ENCODE measurements at places on chromosomes 5 and 9. TPM values are rescaled to one million over a fixed set of nuclear protein-coding genes. Genes with fewer than 3 reads are reported as not detected.

DNA sequence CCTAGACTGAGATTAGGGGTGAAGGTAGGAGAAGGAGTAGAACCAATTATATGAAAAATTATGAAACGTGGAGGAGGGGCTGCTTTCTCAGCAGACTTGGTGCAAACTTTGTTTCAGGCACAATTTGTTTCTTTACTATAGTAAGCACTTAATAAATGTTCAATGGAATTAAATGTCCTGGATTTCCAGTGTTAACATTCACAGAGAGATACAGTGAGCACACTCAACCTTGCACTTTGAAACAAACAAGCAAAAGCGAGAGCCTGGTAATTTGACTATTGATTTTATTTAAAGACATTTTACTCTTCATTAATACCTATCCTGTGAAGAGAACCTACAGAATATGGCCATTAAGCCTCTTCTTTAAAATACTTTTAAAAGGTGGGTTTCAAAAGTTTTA is 933 bp downstream of the LECT2 start:
- H3K4me3 ChIP-seq, result no peak overlapping the region
- no peaks in the 10 kb centered on the region for H3K36me3 ChIP-seq
- H3K4me1 ChIP-seq, result no peaks in the 10 kb centered on the region

The ELP1 gene
- polyA plus RNA-seq, result 20.2 TPM

The ADAMTS6 gene
- 0.23 TPM for polyA plus RNA-seq

DNA sequence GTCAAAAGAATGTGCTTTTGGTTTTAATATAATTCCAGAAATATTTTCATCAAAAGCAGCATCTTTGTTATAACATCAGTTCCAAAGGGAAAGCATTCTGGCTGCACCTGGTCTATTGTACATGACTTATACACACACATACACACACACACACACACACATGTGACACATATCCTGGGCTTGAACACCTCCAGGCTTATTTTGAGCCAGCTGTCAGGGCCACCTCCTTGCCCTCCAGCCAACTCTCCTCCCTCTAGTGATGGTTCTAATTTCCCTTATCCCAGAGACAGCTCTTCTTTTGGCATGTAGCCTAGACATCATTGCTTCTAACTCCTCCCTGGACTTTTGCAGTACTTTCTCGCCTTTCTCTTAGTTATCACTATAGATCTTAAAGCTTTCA is 115.0 kb downstream of the PIK3R1 start:
- no peaks in the 10 kb centered on the region for H3K4me1 ChIP-seq
- H3K27me3 ChIP-seq, result no peaks in the 10 kb centered on the region
- no peak overlapping the region for H3K4me3 ChIP-seq
- H3K27ac ChIP-seq, result no peak overlapping the region

DNA sequence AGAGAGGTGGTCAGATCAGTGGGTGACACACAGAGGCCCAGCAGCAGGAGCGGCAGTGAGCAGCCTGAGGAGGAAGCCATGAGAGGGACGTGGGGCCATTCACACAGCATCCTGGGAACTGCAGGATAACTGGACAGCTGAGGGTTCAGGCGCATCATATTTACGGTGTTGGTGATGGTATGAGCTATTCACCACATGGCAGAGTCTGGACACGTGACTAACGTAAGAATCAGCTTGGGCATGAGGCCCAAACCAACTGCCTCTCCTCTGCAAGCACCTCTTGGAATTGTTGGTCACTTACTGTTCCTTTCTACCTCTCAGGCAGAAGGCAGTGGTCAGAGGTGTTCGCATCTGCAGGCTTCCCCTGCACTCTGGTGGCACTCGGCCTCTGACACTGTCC is 141.1 kb downstream of the ENTREP1 start:
- no peaks in the 10 kb centered on the region for H3K36me3 ChIP-seq
- H3K27me3 ChIP-seq, result no peaks in the 10 kb centered on the region
- H3K27ac ChIP-seq, result no peak overlapping the region
- no peak overlapping the region for H3K4me3 ChIP-seq

GRCh38 chr5:91484662-91485061 is 101.5 kb upstream of the ARRDC3 start:
- H3K36me3 ChIP-seq, result no peaks in the 10 kb centered on the region
- no peaks in the 10 kb centered on the region for H3K27me3 ChIP-seq
- no peak overlapping the region for H3K27ac ChIP-seq
- no peaks in the 10 kb centered on the region for H3K4me1 ChIP-seq
- no peak for DNase-seq
- no peak overlapping the region for H3K4me3 ChIP-seq

GRCh38 chr9:120507936-120508510 is 71.9 kb downstream of the CDK5RAP2 start:
- H3K27ac ChIP-seq, result no peak overlapping the region
- H3K4me1 ChIP-seq, result no peaks in the 10 kb centered on the region
- no peaks in the 10 kb centered on the region for H3K27me3 ChIP-seq
- no peak for DNase-seq
- H3K4me3 ChIP-seq, result no peak overlapping the region
